ENCODE measurements at places on chromosomes 2 and 18. TPM values are rescaled to one million over a fixed set of nuclear protein-coding genes. Genes with fewer than 3 reads are reported as not detected.
A peak's percentile ranks its signal among the peaks of the same experiment; 100 is the strongest.

DNA sequence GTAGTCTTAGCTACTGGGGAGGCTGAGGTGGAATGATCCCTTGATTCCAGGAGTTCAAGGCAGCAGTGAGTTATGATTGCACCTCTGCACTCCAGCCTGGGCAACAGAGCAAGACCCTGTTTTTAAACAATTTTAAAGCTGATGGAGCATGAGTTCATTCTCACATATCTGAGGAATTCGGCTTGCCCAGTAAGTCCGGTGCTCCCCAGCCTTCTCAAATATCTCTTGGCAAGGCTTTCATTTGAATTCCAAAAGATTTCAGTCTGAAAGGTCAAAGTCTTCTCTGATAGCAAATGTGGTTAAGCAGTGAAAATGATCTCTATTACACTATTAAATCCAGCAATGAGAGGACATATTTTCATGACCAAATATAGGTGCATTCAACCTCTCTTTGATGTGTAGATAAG lies 27.9 kb downstream of the PIEZO2 start:
- DNase-seq, result peak; percentile 76

DNA sequence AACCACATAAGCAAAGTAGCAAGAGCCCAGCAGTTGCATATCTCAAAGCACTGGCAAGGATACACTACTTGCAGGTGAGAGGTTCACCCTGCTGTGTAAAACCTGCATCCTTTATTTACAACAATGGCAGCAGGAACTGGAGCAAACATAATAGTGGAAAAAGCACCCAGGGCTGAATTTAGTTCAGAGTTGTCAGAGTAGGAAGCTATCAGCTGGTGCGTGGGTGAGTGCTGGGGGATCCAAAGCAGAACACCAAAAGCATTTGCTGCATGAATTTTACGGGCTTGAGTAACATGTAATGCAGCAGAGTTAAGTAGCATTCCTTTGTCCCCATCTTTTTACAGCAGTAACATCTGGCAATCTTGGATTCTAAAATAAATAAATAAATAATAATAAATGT lies 73.5 kb upstream of the SRD5A2 start:
- DNase-seq, result no peak

DNA sequence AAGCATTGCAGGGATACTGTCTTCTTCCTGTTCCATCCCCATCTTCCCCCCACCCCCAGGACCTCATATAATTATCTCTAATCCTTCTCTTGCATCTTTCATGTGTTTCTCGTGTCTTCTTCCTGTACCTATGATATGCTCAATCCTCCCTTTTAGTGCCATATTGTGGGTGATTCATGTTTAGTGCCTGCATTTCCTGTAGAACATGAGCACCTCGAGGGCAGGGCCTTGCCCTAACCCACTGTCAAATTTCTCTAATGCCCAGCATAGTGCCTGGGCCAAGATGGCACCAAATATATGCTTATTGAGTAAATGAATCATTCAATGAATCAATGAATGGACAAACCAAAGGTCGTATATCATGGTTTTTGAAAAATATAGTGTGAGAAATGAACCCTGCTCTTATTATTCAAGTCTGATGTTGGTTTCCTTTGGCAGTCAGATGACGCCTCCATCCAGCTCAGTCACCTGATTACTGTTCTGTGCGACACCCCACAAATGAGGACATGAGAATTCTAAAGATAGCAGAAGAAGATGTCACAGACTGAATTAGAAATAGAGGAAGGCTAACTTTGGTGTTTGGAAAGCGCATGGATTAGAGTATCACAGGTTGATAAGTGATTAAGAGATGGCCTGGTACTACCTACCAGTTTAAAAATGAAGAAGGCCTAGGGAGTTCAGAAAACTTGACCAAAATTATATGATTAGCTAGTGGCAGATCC lies 278.4 kb downstream of the PRKCE start:
- no peak for DNase-seq

DNA sequence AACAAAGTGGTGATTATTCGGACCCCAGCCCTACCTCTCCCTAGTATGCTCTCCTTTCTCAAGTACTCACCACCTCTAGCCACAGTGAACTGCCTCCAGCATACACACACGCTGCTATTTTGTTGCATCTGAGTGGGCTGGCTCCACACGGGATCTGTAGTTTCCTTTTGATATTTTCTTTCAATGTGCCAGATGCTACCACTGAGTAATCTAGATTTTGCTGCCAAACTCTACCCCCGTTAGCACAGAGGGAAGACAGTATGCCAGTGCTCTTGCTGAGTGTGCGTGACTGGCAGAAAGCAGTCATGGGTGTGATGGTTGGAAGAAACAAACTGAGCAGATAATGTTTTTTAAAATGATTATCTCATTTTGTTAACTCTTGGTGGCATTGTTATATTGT lies 11.6 kb downstream of the CFLAR start:
- peak; percentile 77 for DNase-seq

- no peak for DNase-seq
Measured at GRCh38 chr18:13313006-13313686, 94.6 kb downstream of the LDLRAD4 start.

The FBXO48 gene
- 0.91 TPM for total RNA-seq

The POTEE gene
- total RNA-seq, result 0.05 TPM

DNA sequence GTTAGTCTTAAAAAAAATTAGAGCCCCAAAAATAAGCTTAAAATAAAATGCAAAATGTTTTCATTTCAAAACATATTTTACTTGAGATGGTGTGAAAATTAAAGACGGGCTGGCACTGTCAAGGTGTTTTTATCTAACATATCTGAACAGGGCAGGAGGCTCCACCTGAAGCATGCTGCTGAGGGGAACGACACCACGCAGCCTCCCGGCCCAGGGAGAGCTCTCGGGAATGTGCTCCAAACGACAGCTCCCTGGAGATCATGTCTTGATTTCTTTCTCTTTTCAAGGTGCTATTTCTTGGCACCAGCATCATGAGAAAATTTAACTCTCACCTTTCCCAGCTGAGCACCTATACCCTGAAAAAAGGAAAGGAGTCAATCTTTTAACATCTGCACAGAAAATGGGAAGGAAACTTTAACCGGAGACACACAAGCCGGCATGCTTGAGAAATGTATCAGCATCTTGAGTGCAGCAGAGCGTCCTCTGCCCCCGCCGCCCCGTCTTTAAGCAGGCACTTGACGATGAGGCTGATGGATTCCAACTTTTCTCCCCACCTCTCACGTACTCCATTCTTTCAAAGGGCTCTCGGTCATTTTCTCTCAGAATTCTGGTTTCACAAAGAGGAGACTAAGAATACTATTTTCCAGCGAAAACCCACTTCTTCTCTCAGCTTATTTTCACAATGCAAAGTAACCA lies 56.6 kb downstream of the EIPR1 start:
- no peak for DNase-seq

The M1AP gene
- not detected for total RNA-seq

DNA sequence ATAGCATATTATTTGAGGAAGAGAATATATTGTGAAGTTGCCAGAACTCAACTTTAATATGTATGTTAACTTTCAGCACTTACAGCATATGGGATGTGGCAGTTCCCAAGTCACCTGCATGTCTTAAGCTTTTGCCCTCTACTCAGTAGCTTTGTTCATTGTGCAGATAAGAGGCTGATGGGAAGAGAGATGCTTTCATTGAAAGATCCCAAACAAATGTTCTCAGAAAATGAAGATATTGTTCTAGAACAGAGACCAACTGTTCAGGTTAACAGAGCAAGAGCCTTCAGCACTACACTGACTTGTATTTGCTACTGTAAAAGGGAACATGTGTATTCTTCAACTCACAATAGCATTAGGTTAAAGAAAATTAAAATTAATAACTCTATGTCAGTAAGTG lies 28.1 kb downstream of the GAREM1 start:
- DNase-seq, result no peak

GRCh38 chr2:23545396-23545795 lies 160.4 kb downstream of the KLHL29 start:
- peak; percentile 51 for DNase-seq

The FAHD2A gene
- 25.7 TPM for total RNA-seq

The LRATD1 gene
- 0.57 TPM for total RNA-seq

GRCh38 chr2:188399159-188399558 lies 107.5 kb downstream of the GULP1 start:
- DNase-seq, result peak; percentile 79

The MPP4 gene
- total RNA-seq, result 5.9 TPM

DNA sequence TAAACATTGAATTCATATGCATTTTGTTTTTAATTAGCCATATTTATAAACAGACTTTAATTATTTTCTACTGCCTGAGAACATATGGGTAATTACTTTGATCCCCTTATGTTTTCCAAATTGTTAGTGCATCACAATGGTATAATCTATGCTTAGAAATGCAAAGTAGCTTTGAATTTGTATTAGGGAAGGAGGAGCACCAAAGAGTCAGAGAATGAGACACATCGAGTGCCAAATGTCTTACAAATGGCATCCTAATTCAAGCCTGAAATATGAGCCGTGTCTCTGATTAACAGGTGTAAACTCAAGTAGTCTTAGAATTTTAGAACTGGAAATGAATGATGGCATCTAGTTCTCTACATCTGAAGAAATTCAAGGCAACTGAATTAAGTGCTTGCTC lies 8.7 kb upstream of the HNMT start:
- DNase-seq, result no peak

The ABHD3 gene
- 38.2 TPM for total RNA-seq

The SH2D6 gene
- not detected for total RNA-seq

- no peak for DNase-seq
Measured at GRCh38 chr2:154338352-154338967, 360.0 kb upstream of the KCNJ3 start.

The ALMS1 gene
- total RNA-seq, result 15.0 TPM

DNA sequence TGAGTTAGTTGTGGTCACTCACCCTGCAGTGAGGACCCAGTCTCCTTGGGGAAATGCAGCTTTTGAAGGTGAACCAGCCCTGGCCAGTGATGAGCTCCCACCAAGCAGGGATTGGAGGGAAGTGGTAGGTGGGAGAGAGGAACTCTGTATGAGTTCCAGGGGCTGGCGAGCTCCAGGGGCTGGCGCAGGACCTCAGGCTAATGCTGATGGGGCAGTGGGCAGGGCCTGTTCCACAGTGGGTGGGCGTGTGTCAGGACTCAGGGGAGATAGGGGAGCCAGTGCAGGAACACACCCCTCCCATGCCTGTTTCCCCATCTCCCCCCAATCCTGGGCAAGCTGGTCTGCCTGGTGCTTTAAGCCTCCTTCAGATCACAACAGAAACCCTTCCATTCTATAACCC lies 208.4 kb downstream of the DYSF start:
- no peak for DNase-seq

DNA sequence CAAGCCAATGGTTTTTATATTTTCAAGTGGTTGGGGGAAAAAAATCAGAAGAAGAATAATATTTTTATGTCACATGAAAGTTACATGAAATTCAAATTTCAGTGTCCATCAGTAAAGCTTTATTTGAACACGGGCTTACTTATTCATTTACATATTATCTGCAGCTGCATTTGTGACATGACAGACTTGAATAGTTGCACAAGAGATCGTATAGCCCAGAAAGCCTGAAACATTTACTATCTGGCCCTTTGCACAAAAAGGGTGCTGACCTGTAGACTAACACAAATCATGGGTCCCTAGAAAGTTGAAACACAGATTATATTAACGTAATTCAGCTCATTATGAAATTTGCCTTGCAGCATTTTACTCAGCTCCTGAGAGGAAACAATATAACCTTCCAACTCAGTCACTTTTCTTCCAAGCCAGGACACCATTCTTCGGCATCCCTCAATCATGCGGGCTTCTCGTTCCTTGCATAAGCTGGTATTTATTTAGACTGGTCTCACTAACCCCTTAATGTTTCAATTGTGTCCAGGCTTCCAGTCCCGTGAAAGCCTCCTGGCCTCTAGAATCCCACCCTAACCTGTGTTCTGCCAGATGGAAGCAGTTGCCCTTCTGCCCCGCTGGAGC lies 402.7 kb downstream of the SETBP1 start:
- DNase-seq, result no peak
